ENCODE measurements at places on chromosomes 3 and 15. TPM values are rescaled to one million over a fixed set of nuclear protein-coding genes. Genes with fewer than 3 reads are reported as not detected.

Gene ABHD2
- total RNA-seq, result 237 TPM

Gene SLC12A8
- total RNA-seq, result 26.6 TPM

Gene MFGE8
- 45.1 TPM for total RNA-seq

Gene KLHL6
- not detected for total RNA-seq

Gene PROS1
- 4.8 TPM for total RNA-seq

Gene SMCO1
- total RNA-seq, result not detected

Gene GOLGA8Q
- not detected for total RNA-seq

Gene SCAMP5
- 4.4 TPM for total RNA-seq

Gene GNB4
- total RNA-seq, result 91.1 TPM

Gene PGBD4
- 2.5 TPM for total RNA-seq

Gene DOCK3
- 0.12 TPM for total RNA-seq

Gene WNT5A
- total RNA-seq, result 193 TPM

DNA sequence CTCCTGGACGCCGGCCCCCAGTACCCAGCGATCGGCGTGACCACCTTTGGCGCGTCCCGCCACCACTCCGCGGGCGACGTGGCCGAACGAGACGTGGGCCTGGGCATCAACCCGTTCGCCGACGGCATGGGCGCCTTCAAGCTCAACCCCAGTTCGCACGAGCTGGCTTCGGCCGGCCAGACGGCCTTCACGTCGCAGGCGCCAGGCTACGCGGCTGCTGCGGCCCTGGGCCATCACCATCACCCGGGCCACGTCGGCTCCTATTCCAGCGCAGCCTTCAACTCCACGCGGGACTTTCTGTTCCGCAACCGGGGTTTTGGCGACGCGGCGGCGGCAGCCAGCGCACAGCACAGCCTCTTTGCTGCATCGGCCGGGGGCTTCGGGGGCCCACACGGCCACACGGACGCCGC, 956 bp downstream of the ZIC1 start:
- DNase-seq, result no peak

DNA sequence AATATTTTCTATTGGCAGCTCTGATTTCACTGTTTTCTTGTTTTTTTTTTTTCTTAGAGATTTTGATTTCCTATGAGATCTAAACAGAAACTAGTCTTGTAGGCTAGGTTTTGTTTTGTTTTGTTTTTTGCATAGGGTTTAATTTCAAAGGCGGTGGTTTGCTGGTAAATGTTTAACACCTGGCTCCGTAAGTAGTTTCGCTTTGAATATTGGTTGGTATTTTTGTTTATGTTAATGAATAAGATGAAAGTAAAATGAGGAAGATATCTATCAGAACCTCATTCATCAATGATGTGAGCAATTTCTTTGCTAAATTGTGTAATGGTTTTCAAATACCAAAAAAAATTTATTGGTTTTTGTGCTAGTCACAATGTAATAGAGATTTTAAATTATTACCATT, 39.7 kb upstream of the TM4SF1 start:
- no peak for DNase-seq

DNA sequence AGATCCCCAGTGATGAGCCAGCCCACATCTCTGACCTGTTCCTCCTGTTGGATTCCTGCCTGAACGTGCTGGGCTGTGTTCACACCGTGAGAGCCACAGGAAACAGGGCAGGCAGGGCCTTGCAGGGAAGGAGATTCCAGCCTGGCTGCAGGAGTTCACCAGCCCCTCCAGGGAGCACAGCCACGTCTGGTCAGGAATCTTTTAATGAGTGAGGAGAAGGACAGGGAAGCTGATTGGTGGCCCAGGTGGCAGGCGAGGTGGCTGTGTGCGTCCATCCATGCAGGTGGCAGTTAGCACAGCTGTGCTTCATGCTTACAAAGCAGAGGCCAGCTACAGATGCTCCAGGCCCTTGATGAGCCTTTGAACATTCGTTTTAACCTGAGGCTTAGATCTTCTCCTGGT, 10.5 kb downstream of the LRRK1 start:
- DNase-seq, result no peak

DNA sequence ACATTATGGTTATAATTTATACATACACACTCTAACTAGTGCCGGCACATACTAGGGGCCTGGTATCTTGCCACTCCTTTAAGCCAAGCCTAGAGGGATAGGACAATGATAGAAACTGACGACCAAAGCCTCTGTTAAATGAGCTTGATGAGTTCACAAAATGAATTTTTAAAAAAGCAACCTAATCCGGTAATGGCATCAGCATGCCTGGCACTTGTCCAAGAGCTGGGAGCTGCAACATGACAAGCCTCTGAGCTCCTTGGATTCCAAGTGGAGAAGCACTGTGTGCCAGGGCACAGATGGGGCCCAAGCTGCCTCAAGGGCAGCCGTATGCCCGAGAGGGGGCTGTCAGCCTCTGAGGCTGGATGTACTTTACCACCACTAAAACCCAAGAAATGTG, 9.7 kb downstream of the ETV5 start:
- DNase-seq, result peak; percentile 85

GRCh38 chr3:135310317-135310716, 515.3 kb downstream of the EPHB1 start:
- DNase-seq, result peak; percentile 48

GRCh38 chr3:48634661-48635221, 520 bp downstream of the SLC26A6 start:
- DNase-seq, result peak; percentile 76

- DNase-seq, result peak; percentile 64
Observed at GRCh38 chr15:34514251-34514670, 69.2 kb downstream of the GOLGA8B start.

DNA sequence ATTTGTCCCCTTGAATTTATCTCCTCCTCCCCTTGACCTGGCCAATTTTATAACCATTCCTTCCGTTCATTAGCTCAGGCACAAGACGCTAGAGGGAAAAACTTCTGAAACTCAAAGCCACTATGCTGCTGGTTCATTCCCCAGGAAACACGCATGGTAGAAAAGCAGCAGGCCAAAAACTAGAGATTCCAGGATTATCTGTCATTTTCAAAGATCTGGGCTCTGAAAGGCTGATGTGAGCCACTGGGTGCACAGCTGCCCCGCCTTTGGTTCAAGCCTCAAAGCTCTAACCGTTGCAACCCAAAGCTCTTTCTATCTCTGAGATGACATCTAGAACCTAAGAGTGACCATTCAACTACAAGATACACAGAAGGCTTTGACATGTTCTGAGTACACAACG, 6.1 kb downstream of the ANP32A start:
- DNase-seq, result no peak

DNA sequence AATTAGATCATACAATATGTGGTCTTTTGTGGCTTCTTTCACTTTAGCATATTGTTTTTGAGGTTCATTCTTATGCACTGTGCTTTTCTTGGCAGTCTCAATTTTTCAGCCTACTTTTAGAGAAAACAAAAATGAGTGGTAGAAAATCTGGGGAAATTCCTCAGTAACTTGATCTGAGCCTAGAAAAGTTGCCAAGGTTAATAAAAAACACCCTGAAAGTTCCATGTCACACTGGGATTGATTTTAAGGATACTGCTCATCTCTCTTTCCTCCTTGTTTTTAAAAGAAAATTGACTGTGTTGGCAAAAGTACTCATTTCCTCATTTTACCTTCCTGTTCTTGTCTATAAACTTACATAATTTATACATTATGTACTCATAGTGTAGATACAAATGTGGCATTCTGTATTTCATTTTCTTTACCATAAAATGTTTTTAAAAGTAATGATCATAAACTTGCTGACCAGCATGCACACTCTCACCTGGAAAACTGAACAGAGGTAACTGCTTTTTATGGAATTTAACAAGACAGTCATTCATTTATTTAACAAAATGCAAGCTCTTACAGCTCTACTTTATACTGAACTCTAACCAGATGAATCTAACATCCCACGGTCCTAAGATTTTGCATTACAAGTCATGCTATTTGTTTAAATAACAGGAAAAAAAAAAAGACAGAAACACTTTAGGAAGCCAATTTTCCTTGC, 28.6 kb upstream of the SH3BP5 start:
- no peak for DNase-seq

GRCh38 chr15:63752075-63752684, 81.6 kb downstream of the HERC1 start:
- peak; percentile 62 for DNase-seq

DNA sequence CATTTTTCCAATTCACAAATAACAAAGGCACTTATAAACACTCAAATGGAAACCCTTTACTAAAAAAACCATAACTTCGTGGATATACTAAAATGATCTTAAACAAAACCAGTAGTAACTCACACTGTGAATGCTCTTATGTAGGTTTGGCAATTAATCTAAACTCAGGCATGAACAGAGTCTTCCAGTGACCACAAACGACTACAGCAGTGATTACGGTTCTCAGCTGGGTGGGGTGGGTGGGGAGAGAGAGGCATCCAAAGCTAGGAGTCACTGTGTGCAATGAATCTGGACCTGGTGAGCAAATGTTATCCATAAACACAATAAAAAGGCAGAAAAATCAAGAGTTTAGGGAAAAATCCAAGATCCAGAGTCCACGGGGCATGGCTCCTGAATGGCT, 21.3 kb downstream of the SLC12A8 start:
- DNase-seq, result no peak

- DNase-seq, result no peak
Observed at GRCh38 chr3:69126999-69127398, 4.6 kb upstream of the LMOD3 start.

GRCh38 chr15:64905119-64905831, 6.4 kb upstream of the ANKDD1A start:
- DNase-seq, result peak; percentile 76

GRCh38 chr3:183349421-183350157, 78.8 kb downstream of the MCF2L2 start:
- no peak for DNase-seq

- DNase-seq, result no peak
Observed at GRCh38 chr3:183249006-183249718, 3.9 kb upstream of the B3GNT5 start.

DNA sequence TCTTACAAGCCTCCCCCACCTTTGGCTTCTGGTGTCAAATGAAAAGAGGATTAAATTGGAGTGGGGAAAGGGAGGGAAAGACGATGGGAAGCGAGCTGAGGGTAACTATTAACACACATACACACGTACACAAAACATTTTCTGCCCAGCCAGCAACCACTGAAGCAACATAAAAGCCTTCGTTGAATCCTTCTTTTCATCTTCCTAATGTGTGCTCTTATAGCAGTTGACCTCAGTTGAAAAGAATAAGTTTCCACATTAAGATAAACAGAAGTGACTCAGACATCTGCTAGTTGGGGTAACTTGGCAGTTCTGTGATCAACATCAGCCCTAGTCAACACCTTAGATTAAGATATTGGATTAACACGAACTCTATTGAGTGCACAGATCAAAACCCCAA, 558.5 kb downstream of the MECOM start:
- peak; percentile 72 for DNase-seq

- DNase-seq, result peak; percentile 3
Observed at GRCh38 chr3:130386604-130387263, 41.3 kb downstream of the COL6A5 start.

- peak; percentile 58 for DNase-seq
Observed at GRCh38 chr3:72520690-72521308, 327.4 kb downstream of the SHQ1 start.

- DNase-seq, result peak; percentile 88
Observed at GRCh38 chr3:53194210-53195065, 33.4 kb downstream of the PRKCD start.

DNA sequence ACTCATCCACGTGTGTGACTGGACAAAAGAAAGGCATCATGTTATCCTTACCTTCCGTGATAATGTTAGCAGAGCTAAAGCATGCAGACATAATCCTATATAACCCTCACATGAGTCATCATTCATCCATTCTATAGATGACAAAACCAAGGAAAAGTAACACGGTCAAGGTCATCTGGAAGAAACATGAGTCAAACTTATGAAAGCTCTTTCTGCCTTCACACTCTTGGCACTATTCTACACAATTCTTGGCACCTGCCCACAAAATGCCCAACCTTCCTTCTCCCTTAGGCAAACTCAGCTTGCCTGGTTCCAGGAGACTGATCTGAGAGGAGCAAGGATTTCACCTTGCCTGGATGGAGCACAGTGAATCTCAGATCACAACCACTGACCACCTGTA, 66.9 kb downstream of the PRICKLE2 start:
- peak; percentile 61 for DNase-seq

DNA sequence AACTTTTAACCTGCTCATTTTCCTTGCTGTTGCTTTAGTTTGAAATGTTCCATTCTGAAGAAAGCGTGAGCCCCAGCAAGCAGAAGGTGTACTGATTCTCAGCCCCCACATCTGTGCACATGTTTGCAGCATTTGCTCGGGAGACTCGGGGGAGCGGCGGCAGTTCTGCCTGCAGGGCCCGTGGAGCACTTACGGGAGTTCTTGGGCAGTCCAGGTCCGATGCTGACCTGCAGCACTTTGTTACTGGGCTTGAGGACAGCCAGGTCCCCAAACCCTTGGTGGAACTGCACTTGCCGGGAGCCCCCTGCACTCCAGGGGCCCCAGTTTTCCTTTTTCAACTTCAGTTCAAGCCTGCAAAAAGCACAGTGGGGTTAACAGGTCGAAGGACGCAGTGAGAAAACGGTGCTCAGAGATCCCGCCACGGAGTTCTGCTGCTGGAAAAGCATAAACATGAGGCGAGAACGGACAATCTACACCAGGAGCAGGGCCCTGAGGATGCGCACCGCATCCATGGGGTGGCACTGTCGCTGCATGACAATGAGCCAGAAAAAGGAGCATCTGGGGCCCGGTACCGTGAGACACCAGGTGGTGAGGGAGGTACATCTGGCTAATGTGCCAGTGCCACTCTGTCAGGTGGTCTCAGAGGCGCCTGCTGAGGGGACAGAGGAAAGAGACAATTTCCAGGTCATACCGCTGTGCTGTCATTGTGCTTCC, 45.6 kb upstream of the LDHAL6B start:
- DNase-seq, result no peak

- no peak for DNase-seq
Observed at GRCh38 chr3:12486916-12487315, 2.6 kb downstream of the TSEN2 start.
